ENCODE measurements at places on chromosomes 7 and 10.

- no peak for DNase-seq
Observed at GRCh38 chr7:116209561-116210070, 723 bp upstream of the TES start.

- no peak for DNase-seq
Observed at GRCh38 chr7:37379546-37380277, 69.0 kb downstream of the ELMO1 start.

- no peak for DNase-seq
Observed at GRCh38 chr10:101189461-101190401, 39.5 kb downstream of the LBX1 start.

DNA sequence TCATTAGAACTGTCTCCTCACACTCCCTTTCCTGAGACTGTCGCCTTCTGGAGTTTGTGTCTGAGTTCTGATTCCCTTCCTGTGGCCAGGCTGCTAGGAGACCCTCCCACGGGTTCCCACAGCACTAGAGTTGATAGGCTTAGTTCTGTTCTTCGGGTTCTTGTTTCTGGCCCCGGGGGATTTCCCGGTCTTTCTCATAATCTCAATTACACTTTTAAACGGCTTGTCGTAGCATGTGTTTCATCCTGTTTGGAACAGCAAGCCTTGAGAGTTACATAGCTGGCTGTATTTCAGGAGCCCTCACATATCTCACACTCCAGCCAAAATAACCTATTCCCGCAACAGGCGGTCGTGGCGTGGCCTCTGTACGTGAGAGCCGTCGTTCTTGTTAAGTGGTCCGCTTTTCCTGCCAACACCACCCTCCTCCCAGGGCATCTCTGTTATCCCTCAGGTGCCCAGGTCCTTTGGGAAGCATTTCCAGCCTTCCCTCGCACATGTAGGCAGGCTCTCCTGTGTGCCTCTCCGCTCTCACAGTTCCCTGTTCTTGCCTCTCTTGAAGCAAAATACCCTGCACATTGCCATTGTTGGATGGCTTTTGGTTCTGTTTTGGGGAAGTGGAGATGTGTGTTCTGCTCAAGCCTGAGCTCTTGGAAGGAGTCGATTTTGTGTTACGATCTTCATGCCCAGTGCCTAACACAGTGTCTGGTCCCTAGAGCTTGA, 46.0 kb downstream of the CDC123 start:
- DNase-seq: peak; percentile 85

GRCh38 chr10:122236690-122237306, 34.3 kb upstream of the BTBD16 start:
- DNase-seq: no peak

GRCh38 chr10:37860494-37861190, 3.2 kb upstream of the ZNF248 start:
- DNase-seq: no peak

GRCh38 chr10:12252882-12253546, 57.0 kb downstream of the CDC123 start:
- DNase-seq: peak; percentile 17

DNA sequence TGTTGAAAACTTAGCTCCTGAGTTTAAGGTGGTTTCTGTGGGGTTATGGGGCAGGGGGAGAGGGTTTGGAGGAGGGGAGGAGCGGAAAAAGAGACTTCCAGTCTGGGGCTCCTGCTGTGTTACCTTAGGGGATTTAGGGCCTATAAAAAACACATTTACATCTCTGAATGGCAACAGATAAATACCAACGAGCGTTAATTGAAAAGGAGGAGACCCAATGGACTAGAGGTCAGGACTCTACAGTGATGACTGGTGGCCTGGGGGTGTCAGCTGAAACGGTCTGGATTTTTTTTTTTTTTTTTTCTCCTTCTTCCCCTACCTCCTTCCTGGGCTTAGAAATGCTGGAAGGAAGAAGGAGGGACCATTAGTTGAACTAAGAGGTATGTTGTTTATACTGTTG, 47.4 kb downstream of the AUTS2 start:
- DNase-seq: no peak

DNA sequence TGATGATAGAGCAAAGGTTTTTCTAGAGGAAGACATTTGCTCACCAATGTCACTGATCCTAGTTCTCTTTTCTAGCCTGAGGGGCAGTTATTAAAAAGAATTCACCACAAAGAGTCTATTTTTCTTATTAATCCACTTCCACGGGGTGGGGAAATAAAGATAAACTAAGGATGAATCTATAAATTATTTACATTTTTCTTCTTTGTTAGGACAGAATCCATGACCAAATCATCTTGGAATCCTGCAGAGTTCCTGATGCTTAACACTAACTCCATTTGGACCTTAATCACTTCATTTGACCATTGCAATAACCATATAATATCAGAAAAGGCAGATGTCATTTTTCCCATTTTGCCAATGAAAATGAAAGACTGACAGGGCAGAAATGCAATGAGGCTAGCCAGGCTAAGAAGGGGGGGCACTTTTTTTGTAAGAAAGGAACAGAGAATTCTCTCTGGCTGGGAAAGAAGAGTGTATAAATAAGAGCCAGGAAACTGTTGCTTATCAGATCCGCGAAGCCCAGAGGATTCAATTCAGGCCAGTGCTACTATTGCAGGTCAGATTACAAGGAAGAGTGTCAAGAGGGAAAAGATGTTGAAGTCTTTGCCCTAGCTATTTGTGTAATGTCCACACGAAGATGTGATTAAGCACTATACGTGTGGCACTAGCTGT, 433.2 kb downstream of the TNS3 start:
- DNase-seq: no peak

DNA sequence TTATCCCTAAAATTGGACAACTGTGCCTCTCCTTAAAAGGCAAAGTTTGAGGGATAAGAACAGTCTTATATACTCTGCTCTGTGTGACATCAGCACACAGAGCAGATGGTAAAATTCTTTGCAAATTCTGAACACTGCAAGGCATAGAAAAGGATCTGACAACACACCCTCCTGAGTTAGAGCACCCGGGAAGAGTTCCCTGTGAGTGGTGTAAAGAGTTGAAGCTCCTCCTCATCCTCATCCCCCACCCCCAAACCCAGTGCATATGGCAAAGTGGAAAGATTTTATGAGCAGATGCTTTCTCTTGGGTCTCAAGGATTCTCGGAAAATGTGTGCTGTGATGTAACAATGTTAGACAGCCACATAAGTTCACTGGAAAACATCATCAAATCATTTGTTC, 40.0 kb upstream of the DGKI start:
- no peak for DNase-seq

DNA sequence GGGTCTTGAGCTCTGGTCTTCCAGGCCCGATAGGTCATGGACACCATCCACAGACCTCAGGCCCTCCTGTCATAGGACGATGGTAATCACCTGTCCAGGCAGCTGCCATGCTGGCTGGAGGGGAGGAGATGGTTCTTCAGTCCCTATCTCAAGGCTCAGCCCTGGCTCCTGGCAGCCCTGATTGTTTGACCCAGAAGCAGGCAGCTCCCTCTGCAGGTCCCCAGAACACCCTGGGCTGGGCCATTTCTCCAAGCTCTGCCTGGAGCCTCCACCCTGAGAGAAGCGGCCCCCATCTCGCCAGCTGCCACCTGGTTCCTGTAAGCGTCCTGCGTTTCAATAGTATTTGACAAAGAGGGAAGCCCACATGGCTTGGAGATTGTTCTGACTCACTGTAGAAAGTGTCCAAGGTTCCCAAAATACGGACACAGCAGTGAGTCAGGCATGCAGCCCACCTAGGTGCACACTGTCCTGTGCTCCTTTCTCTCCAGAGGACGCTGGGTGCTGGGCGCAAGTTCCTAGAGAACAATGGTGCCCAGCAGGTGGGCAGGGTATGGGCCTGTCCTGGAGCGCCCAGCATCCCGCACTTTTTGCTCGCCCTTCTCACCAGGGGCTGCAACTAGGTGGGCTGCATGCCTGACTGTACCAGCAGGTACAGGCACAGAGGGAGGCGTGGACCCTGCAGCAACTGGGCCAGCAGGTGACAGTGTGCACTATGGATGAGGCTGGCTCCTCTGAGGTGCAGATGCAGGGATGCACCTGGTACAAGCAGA, 72.4 kb upstream of the EBF3 start:
- DNase-seq: no peak

DNA sequence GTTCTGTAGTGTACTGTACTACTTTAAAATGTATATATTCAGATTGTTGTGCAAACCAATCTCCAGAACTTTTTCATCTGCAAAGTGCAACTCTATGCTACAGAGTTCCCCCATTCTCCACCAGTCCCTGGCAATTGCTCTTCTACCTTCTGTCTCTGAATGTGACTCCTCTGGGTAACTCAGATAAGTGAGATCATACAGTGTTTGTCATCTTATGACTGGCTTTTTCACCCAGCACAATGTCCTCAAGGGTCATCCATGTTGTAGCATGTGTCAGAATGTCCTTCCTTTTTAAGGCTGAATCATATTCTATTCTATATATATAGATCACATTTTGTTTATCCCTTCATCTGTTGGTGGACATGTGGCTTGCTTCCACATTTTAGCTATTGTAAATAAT, 10.8 kb downstream of the SLIT1 start:
- no peak for DNase-seq

- no peak for DNase-seq
Observed at GRCh38 chr10:122835908-122836307, 9.7 kb downstream of the CUZD1 start.

- DNase-seq: no peak
Observed at GRCh38 chr7:107394831-107395230, 75.0 kb upstream of the GPR22 start.

GRCh38 chr7:135653340-135654080, 8.8 kb upstream of the STMP1 start:
- no peak for DNase-seq

- no peak for DNase-seq
Observed at GRCh38 chr7:9680713-9681112, 1247.3 kb downstream of the NXPH1 start.

DNA sequence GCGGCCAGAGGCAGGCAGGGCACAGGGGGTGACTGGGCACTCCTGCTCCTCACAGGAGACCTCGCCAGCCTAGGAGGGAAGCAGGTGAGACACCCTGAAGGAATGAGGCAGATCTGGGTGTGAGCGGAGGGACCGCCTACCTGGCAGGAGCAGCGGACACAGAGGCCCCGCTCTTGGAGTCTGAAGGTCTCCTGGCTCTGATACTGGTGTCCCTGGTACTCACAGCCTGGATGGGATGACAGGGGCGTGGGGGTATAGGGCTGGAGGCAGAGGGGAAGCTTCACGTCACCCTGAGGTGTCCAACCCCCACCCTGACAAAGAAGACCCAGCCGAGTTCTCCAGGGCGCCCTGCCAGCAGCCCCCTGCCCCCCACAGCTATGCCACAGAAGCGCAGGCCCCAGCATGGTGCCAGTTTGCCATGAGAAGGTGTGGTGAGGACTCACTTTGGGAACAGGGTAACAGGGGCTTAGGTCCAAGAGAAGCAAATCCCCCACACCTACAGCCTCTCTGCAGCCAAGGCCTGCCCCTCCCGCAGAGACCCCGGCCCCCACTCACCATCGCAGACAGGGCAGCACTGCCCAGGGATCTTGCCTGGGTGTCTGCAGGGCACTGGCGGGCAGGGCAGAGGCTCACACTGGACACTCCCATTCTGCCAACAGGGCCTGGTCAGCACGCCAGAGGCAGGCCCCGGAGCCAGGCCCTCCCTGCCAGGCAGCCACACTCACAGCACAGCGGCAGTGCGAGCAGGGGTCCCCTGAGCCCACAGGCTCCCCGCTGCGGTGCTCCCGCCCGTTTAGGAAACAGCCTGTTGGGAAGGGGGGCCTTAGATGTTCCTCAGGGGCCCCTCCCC, 17.0 kb downstream of the KCP start:
- no peak for DNase-seq

- DNase-seq: no peak
Observed at GRCh38 chr7:92987095-92987494, 130.7 kb downstream of the SAMD9 start.

DNA sequence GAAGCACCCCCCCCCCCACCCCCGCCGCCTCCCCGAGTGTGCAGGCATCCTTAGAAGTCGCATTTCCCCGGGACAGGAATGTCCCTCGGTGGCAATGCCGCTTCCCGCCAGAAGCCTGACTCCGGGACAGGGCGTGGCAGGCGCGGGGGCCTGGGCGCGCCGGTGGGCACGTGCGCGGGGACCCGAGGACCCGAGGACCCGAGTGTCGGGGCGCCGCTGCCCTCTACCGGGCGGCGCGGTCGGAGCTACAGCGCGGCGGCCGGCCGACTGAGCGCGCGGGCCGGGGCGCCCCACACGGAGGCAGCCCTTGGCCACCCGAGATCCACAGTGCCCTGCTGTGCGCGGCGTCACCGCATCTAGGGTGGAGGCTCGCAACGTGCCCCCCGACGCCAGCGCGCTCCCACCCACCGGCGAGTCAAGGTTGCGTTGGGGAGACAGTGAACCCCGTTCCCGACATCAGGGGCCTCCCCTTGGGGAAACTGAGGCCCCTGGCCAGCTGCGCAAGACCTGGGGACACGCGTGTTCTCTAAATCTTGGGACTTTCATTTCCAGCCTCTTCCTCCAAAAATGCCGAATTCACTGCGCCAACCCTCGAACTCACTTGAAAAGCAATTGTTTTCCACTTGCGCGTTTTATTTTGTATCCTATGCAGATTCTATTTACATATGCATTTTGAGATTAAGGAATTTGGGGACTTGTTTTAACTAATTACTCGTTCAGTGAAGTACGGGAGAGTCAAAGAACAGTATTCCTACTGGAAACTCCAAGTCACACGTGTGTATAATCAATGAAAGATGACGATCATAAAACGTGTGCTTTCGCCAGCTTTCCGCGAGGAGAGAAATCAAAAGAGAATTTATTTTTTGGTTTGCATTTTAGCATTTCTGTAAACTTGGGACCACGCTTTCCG, 3.1 kb upstream of the CUX1 start:
- DNase-seq: peak; percentile 70

GRCh38 chr10:75137533-75138438, 26.3 kb downstream of the SAMD8 start:
- DNase-seq: peak; percentile 22

GRCh38 chr10:62620491-62620890, 184.0 kb upstream of the ADO start:
- no peak for DNase-seq

DNA sequence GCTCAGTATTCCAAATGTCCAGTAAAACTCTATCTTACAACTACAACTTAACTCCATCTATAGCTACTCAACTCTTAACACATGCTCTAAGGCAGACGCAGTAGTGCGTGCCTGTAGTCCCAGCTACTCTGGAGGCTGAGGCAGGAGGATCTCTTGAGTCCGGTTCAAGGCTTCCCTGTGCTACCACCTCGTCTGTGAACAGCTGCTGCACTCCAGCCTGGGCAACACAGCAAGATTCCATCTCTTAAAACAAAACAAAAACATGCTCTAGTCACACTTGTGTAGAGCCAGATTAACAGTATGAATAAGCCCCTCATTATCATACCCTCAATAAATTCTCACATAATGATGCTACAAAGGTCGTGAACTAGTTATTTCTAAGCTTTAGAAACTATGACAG, 3.6 kb downstream of the BAZ1B start:
- no peak for DNase-seq
